Sigmoid colon (tissue), 7 donors: ENCODE measurements at places on chromosomes 3 and 15.
A peak's percentile ranks its signal among the peaks of the same experiment; 100 is the strongest.

DNA sequence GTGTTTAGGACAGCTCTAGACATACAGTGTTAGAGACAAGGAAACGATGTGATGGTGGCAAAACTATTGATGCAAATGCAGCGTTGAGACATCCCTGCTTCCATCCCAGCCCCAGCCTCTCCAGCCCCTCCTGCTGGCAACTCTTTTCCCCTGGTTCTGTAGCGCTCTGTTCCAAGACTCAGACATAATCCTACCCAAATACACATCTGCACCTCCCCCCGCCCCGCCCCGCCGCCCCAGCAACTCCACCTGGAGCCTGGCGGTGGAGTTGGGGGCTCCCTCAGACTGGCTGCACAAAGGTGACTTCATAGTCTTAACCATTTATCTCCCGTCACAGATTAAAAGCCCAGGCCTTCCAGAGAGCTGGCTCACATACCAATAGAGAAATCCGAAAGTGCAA lies 7.2 kb upstream of the SEC22A start:
- DNase-seq, result no peak

GRCh38 chr3:143608966-143609365 lies 239.3 kb downstream of the SLC9A9 start:
- DNase-seq, result no peak

GRCh38 chr3:123610331-123610730 lies 25.5 kb upstream of the HACD2 start:
- no peak for DNase-seq

DNA sequence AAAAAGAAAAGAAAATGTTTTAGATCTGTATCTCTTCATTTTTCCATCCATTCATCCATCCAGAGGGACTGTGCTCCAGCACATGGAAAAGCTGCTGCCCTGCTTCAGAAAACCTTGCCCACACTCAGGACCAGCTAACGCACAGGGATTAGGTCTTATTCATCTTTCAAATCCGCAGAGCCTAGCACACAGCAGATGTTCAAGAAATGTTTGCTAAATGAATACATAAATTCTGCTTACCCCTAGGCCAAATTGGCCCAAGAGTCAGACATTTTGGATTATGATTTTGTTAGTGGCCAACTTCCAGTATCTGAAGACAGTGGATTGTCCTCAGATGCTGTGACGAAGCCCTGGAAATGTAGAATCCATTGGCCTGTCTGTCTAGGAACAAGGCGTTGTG lies 71.4 kb downstream of the GHSR start:
- no peak for DNase-seq

- DNase-seq, result no peak
These were observed 384.1 kb downstream of the PLOD2 start for GRCh38 chr3:145776782-145777408.

DNA sequence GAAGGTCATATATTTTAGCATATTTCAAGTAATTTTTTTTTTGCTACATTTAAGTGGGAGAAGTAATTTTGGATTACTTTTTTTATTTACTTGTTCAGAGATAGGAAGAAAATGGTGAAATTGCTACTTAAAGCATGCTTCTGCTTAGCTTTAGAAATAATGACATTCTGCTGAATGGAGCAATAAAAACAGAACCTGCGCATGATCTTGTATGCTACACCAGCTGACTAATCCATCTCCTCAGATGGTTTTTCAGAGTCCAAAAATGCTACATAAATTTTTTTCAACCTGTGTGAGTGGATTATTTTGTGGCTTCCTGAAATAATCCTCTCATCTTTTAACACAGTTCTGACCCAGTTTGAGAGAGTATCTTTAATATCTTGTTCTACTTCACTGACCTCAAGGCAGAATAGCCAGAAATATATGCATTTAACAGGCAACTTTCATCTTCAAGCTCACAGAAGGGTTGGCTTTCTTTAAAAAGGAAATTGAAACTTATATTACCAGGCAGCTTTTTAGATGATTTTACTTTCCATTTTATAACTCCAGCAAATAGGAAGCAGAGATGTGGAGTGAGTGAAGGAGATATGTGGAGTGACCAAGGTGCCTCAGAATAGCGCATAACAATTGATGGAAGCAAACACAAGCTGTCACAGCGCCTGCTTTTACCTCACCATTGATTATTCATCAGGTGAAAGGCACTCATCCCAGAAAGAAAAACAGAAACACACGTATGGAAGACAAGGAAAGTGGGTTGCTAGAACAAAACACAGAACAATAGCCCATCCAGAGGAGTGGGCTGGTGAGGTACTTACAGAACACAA lies 136.6 kb downstream of the TGFBR2 start:
- DNase-seq, result no peak

DNA sequence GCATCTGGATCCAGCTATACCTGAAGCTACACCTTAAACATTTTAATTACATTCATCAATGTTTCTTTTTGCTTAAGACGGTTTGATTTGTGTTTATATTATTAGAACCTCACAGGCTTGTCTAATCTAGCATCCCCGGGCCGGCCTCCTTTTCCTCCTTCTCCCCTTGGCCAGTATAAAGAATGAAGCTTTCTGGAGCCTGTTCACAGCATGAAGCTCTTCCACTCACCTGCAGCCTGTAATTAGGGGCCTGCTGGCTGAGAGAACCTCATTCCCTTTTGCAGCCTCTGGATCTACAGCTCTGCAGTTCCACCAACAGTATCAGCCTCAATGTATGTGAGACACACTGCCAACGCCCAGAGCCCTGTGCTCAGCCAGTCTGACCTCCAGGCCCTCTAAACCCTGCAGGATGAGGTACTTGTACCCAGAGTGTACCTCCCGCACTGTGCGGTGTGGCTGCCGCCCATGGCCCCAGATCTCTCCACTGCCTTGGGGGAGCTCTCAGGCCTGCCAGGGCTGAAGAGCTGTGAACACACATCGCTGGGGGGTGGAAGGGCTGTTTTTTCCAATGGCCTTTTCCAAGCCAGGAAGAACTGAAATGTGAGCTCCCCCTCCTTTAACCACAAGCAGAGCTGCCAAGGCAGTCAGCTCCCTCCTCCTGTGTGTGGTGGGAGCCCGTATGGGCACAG lies 114.7 kb upstream of the ALDH1A3 start:
- DNase-seq, result peak; percentile 54

GRCh38 chr15:45704329-45705249 lies 69.8 kb downstream of the SQOR start:
- peak; percentile 67 for DNase-seq

GRCh38 chr15:41895491-41895890 lies 1.6 kb upstream of the SPTBN5 start:
- no peak for DNase-seq

DNA sequence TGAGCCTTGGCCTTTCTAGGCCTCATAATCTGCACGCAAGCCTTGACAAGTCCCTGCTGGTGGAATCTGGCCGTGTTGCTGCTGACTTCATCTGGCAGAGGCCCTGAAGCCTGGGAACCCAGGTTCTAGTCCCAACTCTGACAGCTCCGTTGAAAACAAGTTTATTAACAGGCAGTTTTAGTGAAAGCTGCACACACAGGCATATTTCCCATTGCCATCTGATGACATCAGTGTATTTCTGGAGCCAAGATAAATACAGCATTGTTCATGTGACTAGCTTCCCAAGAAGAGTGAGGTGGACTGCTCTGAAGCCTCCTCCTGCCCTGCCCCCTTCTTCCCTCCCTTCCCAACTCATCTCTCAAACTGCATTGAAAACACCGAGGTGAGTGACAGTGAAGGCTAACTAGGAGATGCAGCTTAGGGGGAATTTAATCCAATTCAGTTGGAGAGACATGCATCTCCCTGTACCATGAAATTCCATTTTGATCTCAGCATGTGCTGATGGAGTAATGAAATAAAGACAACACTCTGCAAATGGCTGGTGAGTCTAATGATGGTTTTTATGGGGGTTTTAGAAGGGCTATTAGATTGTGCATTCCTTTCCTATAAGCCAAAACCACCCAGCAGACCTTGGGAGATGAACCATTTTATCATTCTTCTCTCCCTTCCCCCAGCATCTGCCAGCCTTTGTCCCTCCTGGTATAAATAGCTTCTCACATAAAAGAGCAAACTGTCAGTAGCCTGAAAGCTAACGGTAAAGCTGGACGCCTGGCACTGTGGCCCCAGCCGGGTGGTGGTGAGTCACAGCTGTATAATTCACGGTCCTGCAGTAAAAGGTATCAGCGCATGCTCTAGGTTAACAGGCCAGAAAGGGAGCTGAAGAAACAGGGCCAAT lies 38.0 kb downstream of the PRICKLE2 start:
- DNase-seq, result peak; percentile 94

- no peak for DNase-seq
These were observed 25.6 kb upstream of the RHO start for GRCh38 chr3:129502641-129503408.

DNA sequence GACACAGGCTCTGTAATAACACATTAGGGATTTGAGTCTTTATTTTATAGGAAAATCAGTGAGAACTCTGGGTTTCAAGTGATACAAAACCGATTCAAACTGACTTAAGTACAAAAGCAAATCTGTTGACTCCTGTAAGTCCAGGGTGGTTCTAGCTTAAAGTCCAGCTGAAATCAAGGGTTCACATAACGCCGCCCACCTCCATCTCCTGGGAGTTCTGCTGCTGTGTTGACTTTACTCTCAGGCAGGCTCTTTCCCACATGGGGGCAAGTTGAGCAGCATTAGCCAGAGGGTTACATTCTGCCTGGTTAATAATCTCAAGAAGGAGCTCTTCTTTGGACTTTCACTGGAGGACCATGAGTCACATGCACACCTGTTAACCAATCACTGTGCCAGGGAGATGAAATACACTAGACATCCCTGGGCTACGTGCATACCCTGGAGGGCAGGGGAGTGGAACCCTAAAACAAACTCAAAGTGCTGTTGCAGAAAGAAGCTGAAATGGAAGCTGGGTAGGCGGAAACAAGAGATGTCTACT lies 9.7 kb upstream of the RNF7 start:
- no peak for DNase-seq

DNA sequence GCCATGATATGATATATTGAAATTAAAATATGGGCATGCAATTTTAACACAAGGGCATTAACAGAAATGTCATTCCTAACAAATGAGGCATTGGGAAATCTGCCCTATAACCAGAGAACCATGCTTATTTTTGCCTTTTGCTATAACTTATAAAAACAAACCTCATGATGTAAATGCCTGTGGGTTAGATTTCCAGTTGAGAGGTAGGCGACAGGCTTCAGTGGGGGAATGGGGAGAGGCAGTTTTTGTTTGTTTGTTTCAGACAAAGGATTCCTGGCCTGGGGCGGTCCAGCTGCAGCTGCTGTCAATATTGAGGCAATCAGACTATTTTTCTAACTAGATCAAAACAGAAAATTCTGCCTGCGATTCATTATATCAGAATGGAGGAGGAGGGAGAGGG lies 490.4 kb upstream of the CFAP20DC start:
- no peak for DNase-seq

GRCh38 chr15:100763835-100764750 lies 115.5 kb upstream of the ALDH1A3 start:
- DNase-seq, result no peak

DNA sequence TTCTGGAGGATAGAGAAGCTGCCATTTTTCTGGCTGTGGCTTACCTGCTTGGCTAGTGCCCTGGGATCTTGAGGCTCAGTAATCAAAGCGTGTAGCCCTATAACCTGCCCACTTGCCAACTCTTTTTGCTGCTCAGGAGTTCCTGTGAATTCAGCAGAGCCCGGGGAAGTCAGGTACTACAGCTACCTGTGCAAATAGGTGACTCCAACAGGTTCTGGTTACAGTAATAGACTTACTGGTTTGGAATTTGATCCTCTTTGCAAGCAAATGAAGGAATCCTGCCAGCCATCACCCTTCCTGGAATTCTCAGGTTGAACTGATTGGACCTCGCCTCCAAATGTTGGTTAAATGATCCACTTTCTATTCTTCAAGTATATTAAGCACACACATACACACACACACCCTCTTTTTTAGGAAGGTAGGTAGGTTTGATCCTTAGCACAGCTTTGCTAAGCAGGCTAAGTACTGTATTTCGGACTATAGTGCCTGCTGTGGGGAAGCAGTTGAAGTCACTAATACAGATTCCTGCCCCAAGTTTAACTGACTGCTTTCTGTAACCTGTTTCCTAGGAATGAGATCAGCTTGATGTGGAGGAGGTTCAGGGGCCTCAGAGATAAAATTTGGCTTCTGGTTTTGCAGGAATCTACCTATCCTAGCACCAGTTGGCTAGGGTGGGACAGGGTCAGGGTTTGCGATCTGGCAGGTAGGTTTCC lies 2.3 kb downstream of the PPCDC start:
- no peak for DNase-seq

GRCh38 chr15:100529556-100529955 lies 806 bp upstream of the CERS3 start:
- DNase-seq, result no peak

- no peak for DNase-seq
These were observed 420.6 kb downstream of the TBL1XR1 start for GRCh38 chr3:176776622-176777175.

DNA sequence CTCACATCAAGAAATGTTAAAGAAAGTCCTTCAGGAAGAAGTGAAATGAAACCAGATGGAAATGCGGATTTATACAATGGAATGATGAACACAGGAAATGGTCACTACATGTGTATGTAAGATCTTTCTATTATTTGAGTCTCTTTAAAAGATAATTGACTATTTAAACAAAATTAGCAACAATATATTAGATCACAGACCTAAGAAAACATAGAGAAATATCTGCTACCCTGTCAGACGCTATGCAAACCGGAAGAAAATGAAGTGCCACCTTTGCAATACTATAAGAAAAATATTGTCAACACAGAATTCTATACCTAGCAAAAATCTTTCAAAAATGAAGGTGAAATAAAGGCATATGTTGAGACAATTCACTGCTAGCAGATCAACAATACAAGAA lies 17.2 kb downstream of the RAB6B start:
- DNase-seq, result no peak

DNA sequence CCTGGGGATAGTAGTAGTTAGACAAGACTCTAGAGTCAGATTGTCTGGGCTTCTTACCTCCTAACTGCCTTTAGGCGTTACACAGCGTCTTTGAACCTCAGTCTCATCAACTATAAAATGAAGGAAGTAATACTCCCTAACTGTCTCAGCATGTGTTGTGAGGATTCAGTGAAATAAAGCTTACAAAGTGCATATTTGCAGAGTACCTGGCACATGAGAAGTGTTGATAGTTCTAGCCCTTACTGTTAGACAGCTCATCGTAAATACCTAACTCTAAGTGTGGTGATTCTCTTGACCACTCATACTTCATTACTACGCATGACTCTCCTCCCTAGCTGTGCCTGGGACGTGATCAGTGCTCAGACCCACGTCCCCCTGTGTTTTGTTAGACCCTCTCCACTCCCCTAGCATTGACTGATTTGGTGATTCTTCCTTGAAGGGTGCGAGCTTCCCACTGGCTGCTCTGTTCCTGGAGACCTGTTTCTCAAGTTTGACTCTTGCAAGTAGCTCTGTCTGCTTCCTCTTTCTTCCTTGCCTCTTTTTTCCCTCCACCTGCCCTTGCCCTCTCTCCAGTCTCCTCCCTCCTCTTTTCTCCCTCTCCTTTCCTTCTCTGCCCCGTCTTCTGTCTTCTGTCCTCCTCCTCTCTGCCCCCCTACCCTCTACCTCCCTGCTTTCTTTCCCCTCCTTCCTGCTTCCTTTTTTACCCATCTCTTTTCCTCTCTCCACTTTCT lies 124.2 kb downstream of the SLC25A26 start:
- no peak for DNase-seq

GRCh38 chr3:53255775-53256703 lies at the start of gene TKT:
Gene TKT (minus strand): TSS chr3:53256022. CDS start chr3:53255942, 80 bp downstream.
- peak; percentile 93 for DNase-seq
